Prostate gland (tissue), 2 donors: ENCODE measurements at places on chromosomes 13 and 19. TPM values are rescaled to one million over a fixed set of nuclear protein-coding genes. Genes with fewer than 3 reads are reported as not detected.

The GTF3A gene
- 142 TPM for total RNA-seq

The OR10H1 gene
- total RNA-seq, result 0.97 TPM

The PSG1 gene
- total RNA-seq, result not detected

The TNFAIP8L1 gene
- 6.2 TPM for total RNA-seq

The CYP2A6 gene
- 1.1 TPM for total RNA-seq
